ENCODE measurements at places on chromosomes 5 and 9. TPM values are rescaled to one million over a fixed set of nuclear protein-coding genes. Genes with fewer than 3 reads are reported as not detected.

The ENHO gene
- 1.7 TPM for total RNA-seq

DNA sequence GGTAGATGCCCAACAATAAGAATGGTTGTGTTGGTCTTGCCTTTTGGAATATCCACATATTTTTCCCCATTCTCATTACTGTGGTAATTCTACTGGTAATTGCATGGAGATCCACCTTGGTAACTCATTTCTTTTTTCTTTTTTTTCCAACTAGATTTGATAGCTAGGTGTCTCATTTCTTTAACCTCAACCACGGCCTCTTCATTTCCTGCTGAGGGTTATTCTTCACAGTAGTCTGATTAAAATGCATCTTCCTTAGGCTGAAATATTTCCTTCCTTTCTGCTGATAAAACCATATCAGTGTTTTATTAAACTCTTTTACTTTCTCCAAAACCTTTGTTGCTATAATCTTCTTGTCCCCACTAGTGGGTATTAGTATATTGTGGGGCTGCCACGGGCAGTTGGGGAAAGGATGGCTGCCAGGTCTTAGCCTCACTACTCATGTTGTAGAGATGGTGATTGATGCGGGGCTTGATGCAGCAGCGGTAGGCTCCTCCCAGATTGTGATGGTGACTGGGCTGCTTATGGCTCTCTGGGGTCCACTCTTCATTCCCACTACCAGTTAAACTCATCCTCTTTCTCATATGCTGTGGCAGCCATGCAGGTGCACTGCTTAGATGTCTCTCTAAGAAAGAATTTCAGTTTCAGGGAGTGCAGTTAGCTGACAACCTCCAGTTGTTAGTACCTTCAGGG is 35.9 kb downstream of the KIF2A start:
- peaks cover 18% of the 10 kb centered on the region for H3K4me1 ChIP-seq
- H3K27me3 ChIP-seq, result no peaks in the 10 kb centered on the region
- no peaks in the 10 kb centered on the region for H3K36me3 ChIP-seq
- H3K27ac ChIP-seq, result peak overlapping the region; percentile 15
- no peak overlapping the region for H3K4me3 ChIP-seq
- peak; percentile 43 for DNase-seq

DNA sequence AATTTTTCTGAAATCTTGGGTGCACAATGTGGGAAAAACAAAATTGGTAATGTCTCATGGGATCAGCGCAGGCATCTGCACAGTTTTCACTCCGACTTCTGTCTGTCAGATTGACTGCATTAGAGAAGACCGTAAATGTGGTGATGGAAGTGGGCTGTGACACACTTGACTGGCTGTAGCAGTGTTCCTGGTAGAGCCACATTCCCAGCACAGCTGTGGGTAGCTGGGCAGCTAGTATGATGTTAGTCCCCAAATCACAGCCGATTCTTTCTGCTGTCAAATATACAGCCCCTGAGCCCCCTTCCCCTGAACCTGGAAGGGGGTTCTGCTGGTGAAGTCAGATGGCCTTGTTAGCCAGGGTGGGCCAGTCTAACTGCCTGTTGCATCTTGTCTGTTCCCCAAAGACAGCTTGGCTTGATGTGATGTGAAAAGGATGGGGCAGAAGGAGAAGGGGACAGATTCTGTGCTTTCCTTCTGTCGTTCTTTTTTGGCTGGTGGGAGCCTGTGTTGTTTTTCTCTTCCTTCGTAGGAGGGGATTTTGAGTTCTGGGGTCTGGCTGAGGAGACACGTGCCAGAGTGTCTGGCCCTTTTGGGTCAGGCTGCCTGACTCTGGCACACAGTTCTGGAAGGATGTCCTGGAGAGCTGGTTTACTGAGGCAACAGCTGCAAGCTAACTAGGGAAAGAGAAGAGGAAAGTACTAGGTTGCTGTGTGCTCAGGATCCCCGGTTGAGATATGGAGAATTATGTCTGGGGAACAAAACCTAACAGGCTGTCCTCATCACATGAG is 66.4 kb upstream of the SPRY4 start:
- H3K27ac ChIP-seq, result no peak overlapping the region
- no peak for DNase-seq
- no peaks in the 10 kb centered on the region for H3K4me1 ChIP-seq
- H3K27me3 ChIP-seq, result no peaks in the 10 kb centered on the region
- H3K4me3 ChIP-seq, result no peak overlapping the region
- H3K36me3 ChIP-seq, result no peaks in the 10 kb centered on the region

The ATOSB gene
- 28.3 TPM for total RNA-seq

The LCNL1 gene
- total RNA-seq, result 8.4 TPM

DNA sequence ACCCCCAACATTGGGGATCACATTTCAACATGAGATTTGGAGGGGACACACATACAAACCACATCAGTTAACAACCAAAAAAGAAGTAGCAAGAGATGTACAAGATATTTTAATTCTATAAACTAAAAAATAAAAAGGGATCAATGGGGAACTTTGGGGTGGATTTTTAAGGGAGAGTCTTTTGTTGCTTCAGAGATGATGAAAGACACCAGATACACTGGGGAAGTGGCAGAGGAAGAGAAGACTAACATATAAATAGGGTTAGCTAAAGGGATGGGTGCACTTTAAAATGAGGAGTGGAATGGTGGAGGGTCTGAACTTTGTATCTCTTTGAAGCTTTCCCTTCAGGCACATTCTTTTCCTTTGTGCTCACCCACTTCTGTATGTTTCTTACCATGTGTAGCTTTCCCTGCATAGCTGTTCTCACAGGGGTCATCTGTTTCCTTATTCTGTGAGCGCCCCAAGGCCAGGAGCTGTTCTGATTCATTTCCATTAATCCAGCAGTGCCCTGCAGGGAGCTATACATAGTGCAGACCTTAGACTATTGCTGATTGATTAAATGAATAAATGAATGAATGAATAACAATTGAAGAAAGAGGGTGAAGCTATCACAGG is 531.6 kb upstream of the KLF4 start:
- H3K27me3 ChIP-seq, result no peaks in the 10 kb centered on the region
- no peak overlapping the region for H3K4me3 ChIP-seq

The PCDHGA2 gene
- not detected for total RNA-seq

The SLC2A8 gene
- total RNA-seq, result 30.0 TPM

GRCh38 chr9:134030821-134031470 is 5.7 kb downstream of the BRD3OS start:
- H3K27me3 ChIP-seq, result no peaks in the 10 kb centered on the region
- H3K4me1 ChIP-seq, result peaks cover 5% of the 10 kb centered on the region
- DNase-seq, result no peak
- H3K27ac ChIP-seq, result no peak overlapping the region
- H3K4me3 ChIP-seq, result no peak overlapping the region

- H3K27ac ChIP-seq, result no peak overlapping the region
- H3K4me3 ChIP-seq, result no peak overlapping the region
- peaks cover 42% of the 10 kb centered on the region for H3K36me3 ChIP-seq
- no peak for DNase-seq
These were observed 69.7 kb downstream of the PHF2 start for GRCh38 chr9:93645921-93646639.

DNA sequence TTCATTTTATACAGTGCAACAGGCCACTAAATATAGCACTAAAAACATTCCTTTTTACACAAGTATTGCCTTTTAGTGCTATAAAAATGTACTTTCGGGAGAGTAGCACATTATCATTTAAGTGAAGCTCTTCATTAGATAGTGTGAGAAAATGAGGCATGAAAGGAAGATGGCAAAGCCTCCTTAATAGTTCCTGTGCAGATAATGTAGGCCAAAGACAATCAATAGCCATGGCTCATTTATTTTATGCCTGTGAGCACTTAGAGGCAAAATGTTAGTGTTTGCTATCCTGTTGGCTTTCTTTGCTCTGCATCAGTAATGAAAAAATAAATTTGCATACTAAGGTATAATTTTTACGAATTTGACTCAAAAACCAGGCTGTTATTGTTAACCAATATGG is 929.5 kb upstream of the C9orf72 start:
- DNase-seq, result no peak
- no peaks in the 10 kb centered on the region for H3K4me1 ChIP-seq
- no peak overlapping the region for H3K27ac ChIP-seq
- H3K4me3 ChIP-seq, result no peak overlapping the region
- H3K36me3 ChIP-seq, result no peaks in the 10 kb centered on the region

GRCh38 chr9:4833781-4834560 is 41.2 kb downstream of the RCL1 start:
- no peaks in the 10 kb centered on the region for H3K27me3 ChIP-seq
- no peak overlapping the region for H3K27ac ChIP-seq
- DNase-seq, result no peak
- no peak overlapping the region for H3K4me3 ChIP-seq
- H3K4me1 ChIP-seq, result no peaks in the 10 kb centered on the region

The GGTA1 gene
- 0.23 TPM for total RNA-seq

- no peaks in the 10 kb centered on the region for H3K27me3 ChIP-seq
- no peak overlapping the region for H3K4me3 ChIP-seq
- no peak overlapping the region for H3K27ac ChIP-seq
- no peak for DNase-seq
- H3K4me1 ChIP-seq, result no peaks in the 10 kb centered on the region
- no peaks in the 10 kb centered on the region for H3K36me3 ChIP-seq
These were observed 23.6 kb downstream of the COL27A1 start for GRCh38 chr9:114178756-114179450.

The CCDC192 gene
- total RNA-seq, result not detected

The LCP2 gene
- total RNA-seq, result 450 TPM

GRCh38 chr5:179371121-179371510 is 25.9 kb upstream of the ADAMTS2 start:
- no peaks in the 10 kb centered on the region for H3K36me3 ChIP-seq
- H3K4me1 ChIP-seq, result no peaks in the 10 kb centered on the region
- H3K27me3 ChIP-seq, result no peaks in the 10 kb centered on the region
- H3K4me3 ChIP-seq, result no peak overlapping the region

DNA sequence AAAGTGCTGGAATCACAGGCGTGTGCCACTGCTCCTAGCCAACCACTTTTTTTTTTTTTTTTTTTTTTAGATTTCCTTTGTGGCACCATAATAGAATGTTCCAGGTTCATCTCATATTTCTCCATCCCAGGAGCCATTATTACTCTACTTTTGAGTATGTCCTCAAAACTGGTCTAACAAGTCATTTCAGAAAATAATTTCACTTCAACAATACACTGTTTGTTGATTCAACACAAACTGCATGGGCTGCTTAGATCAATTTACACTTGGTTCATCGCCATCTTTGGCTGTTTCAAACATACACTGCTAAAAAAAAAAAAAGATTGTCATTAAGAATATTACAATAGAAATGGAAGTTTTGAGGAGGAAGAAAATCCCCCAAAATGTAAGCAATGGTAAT is 57.9 kb downstream of the CSNK1A1 start:
- no peaks in the 10 kb centered on the region for H3K27me3 ChIP-seq
- peaks cover 35% of the 10 kb centered on the region for H3K36me3 ChIP-seq
- no peak overlapping the region for H3K27ac ChIP-seq
- no peak for DNase-seq

GRCh38 chr9:23754551-23754950 is 71.5 kb downstream of the ELAVL2 start:
- H3K4me3 ChIP-seq, result no peak overlapping the region
- H3K27me3 ChIP-seq, result no peaks in the 10 kb centered on the region
- H3K27ac ChIP-seq, result no peak overlapping the region
- H3K36me3 ChIP-seq, result no peaks in the 10 kb centered on the region

The ANKDD1B gene
- 0.55 TPM for total RNA-seq

Data from natural killer cell (primary cell).